ENCODE measurements at places on chromosomes 4 and X.

GRCh38 chr4:159425737-159426305 lies 322.9 kb downstream of the RAPGEF2 start:
- DNase-seq, result no peak

- no peak for DNase-seq
Measured at GRCh38 chr4:104719539-104720230, 225.0 kb upstream of the CXXC4 start.

DNA sequence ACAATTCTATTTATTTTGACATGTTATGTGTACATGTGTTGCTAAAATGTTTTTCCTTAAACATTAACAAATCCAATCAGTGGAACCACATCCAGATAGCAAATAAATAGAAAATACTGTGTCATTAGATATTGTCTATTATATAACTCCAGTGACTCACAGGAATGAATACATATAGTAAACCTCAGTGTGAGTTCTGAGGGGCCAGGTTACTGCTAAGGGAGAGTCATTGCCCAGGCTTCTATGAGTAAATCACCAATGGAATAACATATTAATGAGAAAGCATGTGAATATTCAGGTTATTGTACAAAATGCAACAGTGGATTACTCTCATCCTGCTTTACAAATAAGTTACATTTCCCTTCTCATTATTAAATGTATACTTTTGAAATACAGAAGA lies 27.2 kb downstream of the TACR3 start:
- no peak for DNase-seq

DNA sequence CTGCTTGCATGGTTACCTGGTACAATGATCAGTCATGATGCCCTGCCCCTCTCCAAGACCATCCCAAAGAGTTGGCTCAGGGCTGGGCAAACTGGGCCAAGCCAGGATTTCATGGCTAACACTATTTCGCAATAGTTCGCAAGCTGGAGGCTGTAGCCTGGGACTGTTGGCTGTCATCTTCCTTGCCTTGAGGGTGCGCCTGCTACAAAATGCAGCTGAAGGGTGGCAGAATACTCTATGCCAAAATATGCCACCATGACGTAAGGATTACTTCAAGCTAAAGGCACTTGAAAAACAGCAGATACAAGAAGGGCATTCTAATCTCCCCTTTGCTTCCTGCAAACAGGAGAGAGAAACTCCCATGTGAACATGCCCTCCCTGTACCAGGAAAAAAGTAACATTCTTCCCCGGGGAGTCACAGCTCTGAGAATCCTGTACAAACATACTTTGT lies 21.0 kb downstream of the SAT1 start:
- DNase-seq, result no peak

GRCh38 chr4:168683595-168683994 lies 186.7 kb downstream of the PALLD start:
- DNase-seq, result no peak

GRCh38 chr4:688854-689681 lies at the start of gene SLC49A3:
Gene SLC49A3 (minus strand): TSS chr4:689151. CDS start chr4:689127, 24 bp downstream.
- no peak for DNase-seq

- no peak for DNase-seq
Measured at GRCh38 chr4:176979416-176979815, 186.7 kb upstream of the VEGFC start.

DNA sequence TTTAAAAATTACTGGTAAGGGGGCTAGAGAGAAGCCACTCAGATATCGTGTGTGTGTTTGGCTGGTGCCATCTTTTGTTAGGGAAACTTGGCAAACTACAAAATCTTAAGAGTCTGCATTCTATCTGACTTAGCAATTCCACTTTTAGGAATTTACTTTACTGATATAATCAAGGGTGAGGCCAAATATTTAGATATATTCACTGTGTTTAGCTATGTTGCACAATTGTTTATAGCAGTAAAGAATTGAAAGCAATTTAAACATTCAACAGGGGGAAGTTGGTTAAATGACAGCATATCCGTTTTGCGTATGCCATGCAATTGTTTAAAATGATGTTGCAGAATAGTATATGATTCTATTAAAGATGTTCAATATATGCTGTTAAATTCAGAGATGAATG lies 6.4 kb upstream of the HERC3 start:
- DNase-seq, result no peak

- DNase-seq, result no peak
Measured at GRCh38 chr4:142348613-142349021, 497.5 kb downstream of the INPP4B start.

DNA sequence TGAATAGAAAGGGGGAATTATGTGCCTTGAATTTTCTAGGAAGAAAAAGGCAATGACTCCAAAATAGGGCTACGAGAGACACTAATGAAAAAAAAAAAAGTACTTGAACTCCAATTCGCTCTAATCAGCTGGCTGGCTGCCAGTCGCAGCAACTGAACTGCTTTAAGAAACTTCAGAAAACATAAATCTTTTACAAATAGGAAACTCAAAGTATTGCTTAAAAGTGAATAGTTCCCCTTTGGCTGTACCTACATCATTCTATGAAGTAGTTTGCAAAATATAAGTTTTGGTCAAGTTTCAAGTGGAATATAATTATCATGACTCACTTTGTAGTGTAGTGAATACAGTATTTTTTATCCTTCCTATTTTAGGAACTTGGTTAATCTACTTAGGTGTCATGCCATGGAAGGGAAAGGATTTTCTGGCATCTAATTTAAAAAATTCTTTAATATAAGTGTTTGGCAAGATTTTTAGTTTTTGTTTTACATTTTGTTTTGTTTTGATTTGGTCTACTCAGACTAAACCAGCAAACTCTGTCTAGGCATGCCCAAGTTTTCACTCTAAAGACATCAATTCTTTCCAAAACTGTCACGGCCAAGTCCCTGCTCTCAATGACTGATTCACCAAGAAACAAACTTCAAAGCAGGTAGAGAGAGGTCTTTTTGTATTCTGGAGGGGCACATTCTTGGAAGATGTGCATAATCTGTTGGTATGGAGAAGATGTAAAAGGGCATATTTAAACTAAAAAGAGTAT lies 382.4 kb upstream of the GALNT7 start:
- no peak for DNase-seq

DNA sequence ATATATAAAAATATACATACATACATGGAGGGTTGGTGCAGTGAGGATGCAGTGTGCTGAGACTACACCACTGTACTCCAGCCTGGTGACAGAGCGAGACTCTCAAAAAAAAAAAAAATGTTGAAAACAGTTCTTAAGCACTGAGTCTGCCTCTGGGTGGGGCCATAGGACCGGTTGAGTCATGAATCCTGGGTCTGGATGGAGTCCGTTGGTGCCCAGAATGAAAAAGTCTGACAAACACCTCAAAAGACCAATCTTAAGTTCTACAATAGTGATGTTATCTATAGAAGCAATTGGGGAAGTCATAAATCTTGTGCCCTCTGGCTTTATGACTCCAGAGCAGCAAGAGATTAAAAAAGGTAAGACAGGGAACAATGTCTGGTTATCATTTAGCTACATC lies 70.4 kb downstream of the FGFBP1 start:
- no peak for DNase-seq

GRCh38 chrX:153668423-153669173 lies 5.0 kb downstream of the PNCK start:
- DNase-seq, result no peak

DNA sequence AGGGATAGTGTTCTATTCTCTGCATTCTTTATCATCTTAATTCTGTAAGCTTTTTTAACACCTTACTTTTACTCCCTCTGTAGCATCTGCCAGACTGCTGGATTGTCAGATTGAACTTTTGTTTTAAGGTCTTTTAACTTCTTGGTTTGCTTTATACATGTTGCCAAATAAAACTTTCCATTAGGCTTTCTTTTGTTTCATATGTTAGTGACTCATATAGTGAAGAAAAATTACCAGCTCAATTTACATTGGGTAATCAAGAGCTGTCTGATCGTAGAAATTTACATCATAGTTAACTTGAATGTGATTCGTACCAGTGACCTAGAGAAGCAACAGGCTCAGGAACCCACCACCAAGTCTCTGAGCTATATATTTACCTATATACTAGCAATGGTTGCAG lies 28.5 kb upstream of the KLHL4 start:
- DNase-seq, result no peak

DNA sequence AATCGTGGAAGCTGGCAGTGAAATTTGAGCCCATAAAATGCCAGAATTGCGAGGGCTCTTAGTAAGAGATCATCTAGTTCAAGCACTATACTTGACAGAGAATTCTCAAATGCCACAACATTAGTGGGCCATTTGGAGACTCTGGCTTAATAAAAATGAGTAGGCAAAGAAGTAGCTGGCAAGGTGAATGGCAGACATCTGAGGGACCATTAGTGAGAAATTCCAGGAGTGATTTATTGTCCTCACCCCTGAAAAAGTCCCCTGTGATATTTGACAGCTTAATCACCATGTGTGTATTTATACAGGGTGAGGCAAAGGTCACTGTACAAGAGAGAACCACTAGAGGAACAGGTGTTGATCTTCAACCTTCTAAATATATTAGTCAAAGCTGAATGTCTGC lies 207.5 kb downstream of the CHRDL1 start:
- no peak for DNase-seq

GRCh38 chr4:3269991-3270611 lies 21.1 kb downstream of the MSANTD1 start:
- no peak for DNase-seq

DNA sequence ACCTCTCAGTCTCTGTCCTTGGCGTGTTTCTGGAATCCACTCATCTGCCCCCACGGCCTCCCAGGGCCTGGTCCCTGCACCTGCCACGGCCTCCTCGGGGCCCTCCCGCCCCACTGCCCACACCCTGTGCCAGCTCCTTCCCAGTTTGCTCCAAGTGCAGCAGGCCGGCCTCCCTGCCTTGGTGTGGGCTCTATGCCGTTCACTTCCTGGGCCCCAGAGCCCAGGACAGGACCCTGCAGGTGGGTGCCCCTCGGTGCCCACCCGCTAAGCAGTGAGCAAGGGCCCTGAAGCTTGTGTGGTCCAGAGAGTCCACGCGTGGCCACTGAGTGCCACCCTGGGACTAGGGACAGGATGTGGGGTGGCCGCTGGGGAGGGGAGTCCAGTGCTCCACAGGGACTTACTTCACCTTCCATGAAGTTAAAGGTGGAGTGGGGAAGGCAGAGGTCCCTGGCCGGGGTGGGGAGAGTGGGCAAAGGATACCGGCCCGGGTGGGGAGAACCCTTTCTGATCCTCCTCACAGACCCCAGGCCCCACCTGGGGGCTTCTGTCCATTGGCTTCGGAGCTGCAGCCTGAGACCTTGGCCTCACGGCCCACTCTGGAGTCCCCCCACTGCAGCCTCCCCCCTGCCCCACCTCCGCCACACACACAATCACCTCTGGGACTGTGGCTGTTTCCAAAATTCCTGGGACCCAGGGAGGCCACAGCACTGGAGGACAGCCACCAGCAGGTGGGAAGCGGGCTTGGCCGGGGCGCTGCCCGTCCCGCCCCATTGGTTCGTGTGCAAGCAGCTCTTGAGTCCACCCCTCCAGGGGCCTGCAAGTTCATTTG lies 60.0 kb upstream of the NKX1-1 start:
- DNase-seq, result no peak

GRCh38 chr4:97819294-97819693 lies 324.0 kb downstream of the STPG2 start:
- DNase-seq, result no peak

DNA sequence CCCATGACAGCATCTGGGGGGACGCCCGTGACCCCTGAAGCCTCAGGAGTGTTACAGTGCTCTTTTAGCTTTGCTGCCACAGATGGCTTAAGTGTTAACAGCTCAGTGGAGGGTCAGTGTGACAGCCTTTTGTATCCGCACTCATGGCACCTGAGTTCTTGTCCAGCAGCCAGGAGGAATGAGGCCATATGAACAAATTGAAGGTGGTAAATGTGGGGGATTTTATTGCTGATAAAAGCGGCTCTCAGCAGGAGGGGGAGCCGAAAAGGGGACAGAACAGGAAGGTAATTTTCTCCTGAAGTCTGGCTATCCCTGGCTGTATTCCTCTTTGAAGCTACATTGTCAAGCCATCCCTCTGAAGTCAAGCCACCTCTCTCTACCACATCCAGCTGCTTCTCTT lies 441.0 kb downstream of the RAPGEF2 start:
- no peak for DNase-seq

GRCh38 chr4:54548098-54548620 lies 109.6 kb upstream of the KIT start:
- no peak for DNase-seq

DNA sequence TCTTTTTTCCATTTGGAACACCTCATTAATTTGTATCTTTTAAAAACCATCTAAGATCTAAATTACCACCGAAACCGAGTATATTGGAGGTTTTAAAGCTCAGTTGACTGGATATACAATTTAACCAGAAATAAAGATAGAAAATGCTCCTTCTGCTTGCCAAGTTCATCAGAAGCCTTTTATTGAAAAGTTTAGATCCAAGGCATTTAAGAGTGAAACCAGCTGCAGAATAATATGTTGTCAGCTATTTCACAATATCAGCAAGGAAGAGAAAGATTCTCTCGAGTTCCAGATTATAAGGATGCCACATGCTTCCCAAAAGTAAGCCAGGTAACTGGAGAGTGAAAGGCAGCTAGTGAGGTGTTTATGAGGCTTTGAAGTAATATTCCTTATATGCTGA lies 217.4 kb downstream of the DCTD start:
- DNase-seq, result no peak

DNA sequence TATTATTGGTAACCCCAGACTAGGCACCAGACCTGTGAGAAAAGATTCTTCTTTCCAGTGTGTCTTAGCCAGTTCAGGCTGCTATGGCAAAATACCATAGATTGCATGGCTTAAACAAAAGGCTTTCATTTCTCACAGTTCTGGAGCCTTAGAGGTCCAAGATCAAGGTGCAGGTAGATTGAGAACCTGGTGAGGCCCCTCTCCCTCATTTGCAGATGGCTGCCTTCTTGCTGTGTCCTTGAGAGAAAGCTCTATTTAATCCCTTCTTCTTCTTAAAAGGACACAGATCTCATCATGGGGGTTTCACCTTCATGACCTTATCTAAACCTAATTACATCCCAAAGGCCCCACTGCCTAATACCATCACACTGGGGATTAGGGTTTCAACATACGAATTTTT lies 3.5 kb upstream of the PDLIM3 start:
- no peak for DNase-seq

- DNase-seq, result no peak
Measured at GRCh38 chr4:126916049-126916625, 716.6 kb upstream of the INTU start.

DNA sequence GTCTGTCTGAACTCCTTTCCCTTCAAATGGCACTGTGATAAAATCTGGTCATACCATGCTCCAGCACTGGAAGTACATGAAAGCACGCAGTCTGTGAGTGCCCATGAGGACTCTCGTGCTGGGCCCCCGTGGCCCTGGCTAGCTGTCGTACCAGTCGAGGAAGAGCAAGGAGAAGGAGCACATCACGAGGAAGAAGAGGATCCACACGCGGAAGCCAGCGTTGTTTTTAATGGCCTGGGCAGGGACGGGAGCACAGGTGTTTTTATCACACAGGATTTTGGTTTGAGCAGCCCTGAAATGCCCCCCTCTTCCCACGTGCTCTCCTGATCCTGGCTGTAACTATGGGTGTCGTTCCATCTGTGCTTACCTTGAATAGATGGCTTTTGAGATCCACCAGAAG lies 33.0 kb downstream of the NSG1 start:
- DNase-seq, result no peak

- no peak for DNase-seq
Measured at GRCh38 chr4:21205821-21206531, 505.7 kb downstream of the PACRGL start.

GRCh38 chrX:148573119-148573518 lies 72.7 kb downstream of the AFF2 start:
- DNase-seq, result no peak

GRCh38 chr4:56311299-56311975 lies 75.9 kb downstream of the AASDH start:
- DNase-seq, result no peak

GRCh38 chrX:49166914-49167739 lies 4.6 kb downstream of the MAGIX start:
- DNase-seq, result no peak

GRCh38 chr4:136246876-136247275 lies 1285.4 kb downstream of the PCDH18 start:
- no peak for DNase-seq

Data from AG09319 (cell line).